Hepatocyte (in vitro differentiated cells): ENCODE measurements at places on chromosomes 13 and 19.

DNA sequence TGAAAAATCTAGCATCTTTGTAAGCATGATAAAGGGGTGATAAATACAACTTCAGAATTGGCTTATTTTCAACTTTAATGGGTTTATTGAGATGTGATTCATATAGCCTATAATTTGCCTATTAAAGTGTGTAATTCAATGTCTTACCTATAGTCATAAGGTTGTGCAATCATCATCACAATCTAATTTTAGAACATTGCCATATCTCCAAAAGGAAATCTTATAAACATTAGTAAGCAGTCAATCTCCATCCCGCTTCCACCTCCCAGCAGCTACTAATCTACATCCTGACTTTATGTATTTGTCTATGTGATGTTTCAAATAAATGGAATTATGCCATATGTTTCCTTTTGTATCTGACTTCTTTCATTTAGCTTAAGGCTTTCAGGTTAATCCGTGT is 145.2 kb upstream of the KLHL1 start:
- no peak overlapping the region for H3K27ac ChIP-seq
- H3K4me1 ChIP-seq: peaks cover 11% of the 10 kb centered on the region
- no peaks in the 10 kb centered on the region for H3K27me3 ChIP-seq

GRCh38 chr19:13946414-13946813 is 5.9 kb upstream of the DCAF15 start:
- DNase-seq: no peak
- H3K4me3 ChIP-seq: no peak overlapping the region
- H3K4me1 ChIP-seq: no peaks in the 10 kb centered on the region

DNA sequence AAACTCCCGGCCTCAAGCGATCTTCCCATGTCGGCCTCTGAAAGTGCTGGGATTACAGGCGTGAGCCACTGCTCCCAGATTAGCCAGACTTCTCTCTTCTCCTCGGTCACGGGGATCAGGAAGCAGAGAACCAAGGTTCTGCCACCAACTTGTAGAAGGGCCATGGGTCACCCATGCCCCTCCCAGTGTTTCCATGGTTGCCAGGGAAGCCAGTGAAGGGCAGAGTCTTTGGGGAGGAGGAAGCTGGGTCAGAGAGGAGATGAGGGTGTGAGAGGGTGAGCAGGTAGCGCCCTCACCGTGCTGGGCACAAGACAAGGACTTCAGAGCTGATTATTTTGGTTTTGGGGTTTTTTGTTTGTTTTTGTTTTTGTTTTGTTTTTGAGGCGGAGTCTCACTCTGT is 77.1 kb downstream of the GNG7 start:
- DNase-seq: no peak
- H3K4me1 ChIP-seq: no peaks in the 10 kb centered on the region
- H3K4me3 ChIP-seq: no peak overlapping the region
- no peak overlapping the region for H3K27ac ChIP-seq
- no peaks in the 10 kb centered on the region for H3K27me3 ChIP-seq

GRCh38 chr19:19405971-19406877 is 749 bp downstream of the GATAD2A start:
- no peaks in the 10 kb centered on the region for H3K27me3 ChIP-seq
- no peaks in the 10 kb centered on the region for H3K36me3 ChIP-seq
- peaks cover 34% of the 10 kb centered on the region for H3K4me1 ChIP-seq

- no peaks in the 10 kb centered on the region for H3K36me3 ChIP-seq
- no peak overlapping the region for H3K27ac ChIP-seq
Observed at GRCh38 chr19:55461974-55462626, 658 bp upstream of the ISOC2 start.

GRCh38 chr19:10269333-10270179 is 1.4 kb upstream of the ICAM1 start:
- H3K4me1 ChIP-seq: peaks cover 11% of the 10 kb centered on the region
- no peaks in the 10 kb centered on the region for H3K36me3 ChIP-seq
- peak overlapping the region; percentile 13 for H3K4me3 ChIP-seq
- H3K27me3 ChIP-seq: peaks cover 22% of the 10 kb centered on the region
- peak; percentile 89 for DNase-seq
